NCI-H345 (cell line): ENCODE measurements at places on chromosomes 11 and 22.
A peak's percentile ranks its signal among the peaks of the same experiment; 100 is the strongest.

DNA sequence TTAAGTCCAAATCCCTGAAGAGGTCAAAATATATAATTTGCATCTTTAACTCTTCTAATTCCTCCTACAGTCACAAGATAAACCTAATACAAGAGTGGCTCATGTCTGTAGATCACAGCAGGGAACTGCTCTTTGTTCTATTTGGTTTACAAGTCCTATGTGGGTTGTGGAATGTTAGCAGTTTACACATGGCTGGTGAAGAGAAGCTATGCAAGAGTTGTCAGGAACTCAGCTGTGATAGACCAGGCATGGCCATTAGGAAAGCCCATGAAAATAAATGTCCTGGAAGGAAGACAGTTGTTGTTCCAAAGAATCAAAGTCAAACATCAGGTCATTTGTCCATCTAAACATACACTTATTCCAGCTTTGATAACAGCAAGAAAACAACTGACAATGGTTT lies 312.4 kb upstream of the PITPNB start:
- peak; percentile 31 for DNase-seq

GRCh38 chr11:123239191-123240150 lies 44.4 kb upstream of the CLMP start:
- DNase-seq = no peak

DNA sequence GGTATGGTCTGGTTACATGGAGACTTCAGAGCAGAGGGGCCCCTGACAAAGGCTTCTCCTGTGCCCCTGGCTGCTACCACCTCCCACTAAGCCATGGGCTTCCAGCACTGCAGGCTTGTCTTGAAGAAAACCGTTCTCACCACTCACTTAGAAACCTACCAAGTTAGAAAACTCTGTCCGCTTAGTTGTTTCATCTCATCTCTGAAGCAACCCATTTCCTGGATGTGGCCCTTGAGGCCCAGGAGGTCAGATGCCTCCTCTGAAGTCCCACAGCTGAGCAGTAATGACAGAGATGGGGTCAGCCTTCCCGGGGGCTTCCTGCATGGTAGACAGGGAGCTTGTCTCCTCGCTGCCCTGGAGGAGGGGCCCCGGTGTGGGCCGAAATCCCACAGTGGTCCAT lies 12.9 kb downstream of the CSF2RB start:
- DNase-seq = no peak

GRCh38 chr22:47784367-47784983 lies 1022.0 kb downstream of the TBC1D22A start:
- no peak for DNase-seq

DNA sequence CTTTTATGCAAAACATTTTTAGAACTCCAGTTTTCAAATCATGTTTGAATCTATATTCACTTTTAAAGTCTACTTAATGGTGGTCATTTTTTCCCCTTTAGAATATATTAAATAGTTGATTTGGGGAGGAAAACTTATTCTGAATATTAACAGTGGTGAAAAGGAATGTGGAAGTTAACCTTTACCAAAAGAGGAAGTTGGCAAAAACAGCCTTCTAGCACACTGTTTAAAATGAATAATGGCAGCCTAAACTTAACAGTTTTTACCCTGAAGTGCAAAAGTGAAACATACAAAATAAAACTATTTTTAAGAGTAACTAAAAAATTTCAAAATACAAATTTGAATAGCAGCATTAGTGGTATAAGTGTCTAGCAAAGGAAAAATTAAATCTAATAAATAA lies 86.4 kb downstream of the GRK3 start:
- DNase-seq = no peak

DNA sequence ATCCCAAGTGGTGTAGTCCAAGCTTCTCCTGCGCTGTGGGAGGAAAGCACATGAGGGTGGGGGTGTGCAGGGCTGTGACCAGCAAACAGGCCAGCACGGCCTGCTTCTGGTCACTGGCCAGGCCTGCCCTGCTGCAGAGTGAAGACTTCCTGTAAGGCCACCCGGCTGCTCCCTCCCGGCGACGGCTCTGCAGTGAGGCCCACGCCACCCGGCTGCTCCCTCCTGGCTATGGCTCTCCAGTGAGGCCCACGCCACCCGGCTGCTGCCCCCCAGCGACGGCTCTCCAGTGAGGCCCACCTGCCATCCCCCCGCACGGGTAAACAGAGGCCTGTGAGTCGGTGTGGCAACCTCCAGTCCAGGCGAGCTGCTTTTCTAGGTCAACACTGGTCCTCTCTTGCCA lies 31.4 kb upstream of the BRSK2 start:
- DNase-seq = no peak

DNA sequence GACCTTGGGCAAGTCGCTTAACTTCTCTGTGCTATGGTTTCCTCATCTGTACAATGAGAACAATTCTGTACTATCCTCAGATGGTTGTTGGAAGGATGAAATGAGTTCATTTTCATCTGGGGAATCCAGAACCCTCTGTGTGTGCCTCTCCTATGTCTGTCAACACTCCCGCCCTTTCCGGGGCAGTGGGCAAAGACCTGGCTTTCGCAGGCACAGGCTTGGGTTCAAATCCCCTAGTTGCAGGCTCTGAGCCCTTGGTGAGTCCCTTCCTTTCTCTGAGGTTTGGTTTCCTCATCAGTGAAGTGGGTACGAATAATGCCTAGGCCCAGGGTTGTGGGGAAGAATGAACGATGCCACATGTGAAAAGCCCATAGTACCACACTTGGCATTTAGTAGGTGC lies 6.0 kb downstream of the PNPLA5 start:
- DNase-seq = no peak
